ENCODE measurements at places on chromosomes 6 and 20.
A peak's percentile ranks its signal among the peaks of the same experiment; 100 is the strongest.

- no peak for DNase-seq
These were observed 448.0 kb downstream of the COL12A1 start for GRCh38 chr6:74757813-74758212.

GRCh38 chr20:9629831-9630230 is 115.4 kb downstream of the LAMP5 start:
- DNase-seq: no peak

GRCh38 chr20:47355489-47356219 is 845 bp downstream of the ZMYND8 start:
- DNase-seq: no peak

- DNase-seq: peak; percentile 89
These were observed at the start of gene TMX4 for GRCh38 chr20:8019246-8019997. Gene TMX4 (minus strand): TSS chr20:8019761. CDS start chr20:8019613, 148 bp downstream.

- no peak for DNase-seq
These were observed 8.9 kb upstream of the RAB44 start for GRCh38 chr6:36688739-36689075.

GRCh38 chr6:36752187-36752885 is 54.7 kb downstream of the RAB44 start:
- DNase-seq: no peak

DNA sequence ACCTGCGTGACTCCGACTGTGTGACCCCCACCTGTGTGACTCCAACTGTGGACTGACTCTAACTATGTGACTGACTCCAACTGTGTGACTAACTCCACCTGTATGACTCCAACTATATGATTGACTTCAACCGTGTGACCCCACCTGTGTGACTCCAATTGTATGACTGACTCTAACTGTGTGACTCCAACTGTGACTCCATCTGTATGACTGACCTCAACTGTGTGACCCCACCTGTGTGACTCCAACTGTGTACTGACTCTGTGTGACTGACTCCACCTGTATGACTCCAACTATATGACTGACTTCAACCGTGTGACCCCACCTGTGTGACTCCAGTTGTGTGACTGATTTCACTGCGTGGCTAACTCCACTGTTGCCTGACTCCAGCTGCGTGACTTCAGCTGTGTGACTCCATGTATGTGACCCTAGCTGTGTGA is 38.6 kb downstream of the SYNJ2 start:
- no peak for DNase-seq

GRCh38 chr6:47111685-47112084 is 69.6 kb upstream of the ADGRF1 start:
- DNase-seq: no peak

GRCh38 chr6:55395871-55396270 is 68.6 kb downstream of the GFRAL start:
- DNase-seq: no peak

DNA sequence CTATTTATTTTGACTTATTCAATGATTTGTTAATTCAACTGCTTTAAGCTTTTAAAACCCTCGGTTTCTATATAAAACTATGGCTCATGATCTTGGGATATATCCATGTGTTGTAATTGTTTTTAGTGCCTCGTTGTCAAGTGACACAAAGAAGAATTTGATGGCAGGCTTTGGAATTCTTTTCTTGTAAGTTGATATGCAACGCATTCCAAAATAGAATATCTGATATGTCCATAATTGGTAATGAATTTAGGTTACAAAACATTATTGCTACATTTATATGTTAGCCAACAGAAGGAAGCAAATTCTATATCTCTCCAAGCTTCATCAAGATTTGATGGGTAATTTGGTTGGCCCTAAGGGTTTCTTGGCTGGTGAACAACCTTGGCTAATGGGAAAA is 220.4 kb upstream of the RIMS1 start:
- no peak for DNase-seq

DNA sequence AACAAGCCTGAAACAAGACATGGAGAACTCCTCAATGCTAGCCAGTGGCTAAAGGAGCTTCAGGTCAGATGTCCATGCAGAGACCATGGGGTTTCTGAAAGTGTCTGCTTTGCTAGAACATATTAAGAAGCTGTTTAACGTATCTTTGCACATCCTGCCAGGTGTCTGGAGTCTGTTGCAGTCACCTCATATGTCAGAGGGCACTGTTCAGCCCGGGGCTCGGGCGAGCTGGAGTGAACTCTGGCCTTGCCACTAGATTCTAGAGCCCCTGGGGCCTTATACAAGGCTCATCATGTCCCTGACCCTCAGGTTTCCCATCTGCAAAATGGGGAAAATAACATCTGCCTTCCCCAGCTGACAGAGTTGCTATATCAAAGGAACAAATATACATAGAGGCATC is 59.0 kb downstream of the PRDM1 start:
- no peak for DNase-seq

GRCh38 chr20:45104786-45105185 is 3.9 kb upstream of the KCNS1 start:
- no peak for DNase-seq

- DNase-seq: no peak
These were observed 107.3 kb upstream of the OLIG3 start for GRCh38 chr6:137601471-137601870.

DNA sequence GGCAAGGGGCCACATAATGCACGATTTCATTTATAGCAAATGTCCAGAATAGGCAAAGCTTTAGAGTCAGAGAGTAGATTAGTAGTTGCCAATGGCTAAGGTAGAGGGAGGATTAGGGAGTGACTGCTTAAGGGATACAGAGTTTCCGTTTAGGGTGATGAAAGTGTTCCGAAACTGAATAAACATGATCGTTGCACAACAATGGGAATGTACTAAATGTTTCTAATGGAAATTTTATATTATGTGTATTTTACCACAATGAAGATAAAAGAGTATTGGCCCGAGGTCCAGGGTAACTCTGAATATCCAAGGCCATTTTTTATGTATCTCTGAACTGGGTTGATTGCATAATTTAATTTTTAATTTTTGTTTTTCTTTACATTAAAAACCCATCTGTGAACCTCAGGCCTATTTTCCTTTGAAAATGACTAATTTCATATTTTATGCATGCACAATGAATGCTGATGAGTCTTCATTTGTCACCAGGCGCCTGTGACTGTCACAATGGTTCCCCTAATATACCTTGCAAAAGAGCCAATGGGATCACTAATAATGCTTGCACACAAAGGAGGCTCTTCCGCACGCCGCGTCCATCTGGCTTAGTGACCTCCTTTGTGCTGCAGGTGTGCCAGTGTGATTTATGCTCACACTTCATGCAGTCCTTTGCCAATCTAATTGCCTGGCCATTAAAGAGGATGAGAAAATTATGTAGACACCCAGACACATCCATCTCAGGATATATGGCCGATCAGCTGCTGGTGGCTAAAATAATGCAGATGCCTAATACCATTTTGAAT is 612.5 kb downstream of the CDH26 start:
- no peak for DNase-seq

- no peak for DNase-seq
These were observed 48.2 kb downstream of the PLG start for GRCh38 chr6:160750276-160750689.

DNA sequence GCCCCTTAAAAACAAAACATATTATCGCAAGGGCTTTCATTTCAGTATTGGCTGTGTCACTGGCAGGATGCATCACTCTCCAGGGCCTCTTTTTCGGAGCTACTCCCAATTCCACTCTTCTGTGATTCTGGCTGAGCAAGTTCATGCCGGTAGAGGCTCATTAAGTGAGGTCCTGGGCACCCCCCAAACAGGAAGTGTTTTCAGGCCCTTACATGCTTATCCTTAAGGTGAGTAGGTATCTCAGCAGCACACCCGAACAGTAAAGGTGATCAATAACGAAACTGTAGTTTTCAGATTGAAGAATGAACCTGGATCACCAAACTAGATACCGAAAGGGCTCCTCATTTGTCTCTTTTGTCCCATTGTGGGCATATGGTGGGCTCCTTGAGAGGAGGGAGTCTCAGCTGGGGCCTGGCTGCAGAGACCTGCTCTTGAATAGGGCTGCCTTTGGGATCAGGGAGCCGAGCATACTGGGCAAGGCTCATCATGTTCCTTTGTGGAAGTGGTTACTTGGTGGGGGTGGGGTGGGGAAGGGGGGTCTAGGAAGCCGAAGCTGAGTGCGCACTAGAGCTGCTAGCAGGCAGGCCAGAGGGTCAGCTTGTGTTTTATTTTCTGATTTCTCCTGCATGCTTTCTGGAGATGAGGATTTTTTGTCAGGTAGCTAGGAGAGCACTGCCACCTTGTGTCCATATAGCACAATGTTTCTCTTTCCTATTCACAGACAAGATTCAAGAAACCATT is 65.2 kb downstream of the CDS2 start:
- peak; percentile 7 for DNase-seq
